ENCODE measurements at places on chromosomes 12 and 14.

GRCh38 chr12:53969588-53970259 is 3.2 kb upstream of the HOXC11 start:
- no peak for DNase-seq

DNA sequence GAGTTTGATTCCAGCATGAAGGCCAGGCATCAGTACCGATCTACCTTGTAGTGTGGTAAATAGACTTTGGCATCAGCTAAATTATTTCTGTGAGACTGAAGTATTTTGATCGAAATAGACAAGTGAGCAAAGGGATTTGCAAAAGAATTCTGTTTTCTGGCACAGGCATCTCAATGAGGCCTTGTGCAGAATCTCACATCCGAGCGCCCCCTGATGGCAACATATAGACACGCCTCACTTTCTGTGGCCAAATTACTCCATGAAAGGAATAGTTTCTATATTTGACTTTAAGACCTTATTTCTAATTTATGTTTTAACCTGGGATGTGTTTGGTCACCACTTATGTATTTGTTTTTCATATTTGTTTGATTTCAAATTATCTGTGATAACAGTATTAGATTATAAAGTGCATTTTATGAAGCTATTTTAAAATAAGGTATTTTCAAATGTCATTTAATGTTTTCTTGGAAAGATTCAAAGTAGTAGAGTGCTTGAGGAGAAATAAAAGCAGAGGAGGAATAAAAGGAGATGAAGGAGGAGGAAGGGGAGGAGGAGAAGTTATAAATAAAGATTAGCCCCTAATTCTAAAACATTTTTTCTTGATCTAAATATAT is 731.9 kb downstream of the NRXN3 start:
- no peak for DNase-seq

- no peak for DNase-seq
Observed at GRCh38 chr12:67813456-67813904, 164.9 kb downstream of the DYRK2 start.

DNA sequence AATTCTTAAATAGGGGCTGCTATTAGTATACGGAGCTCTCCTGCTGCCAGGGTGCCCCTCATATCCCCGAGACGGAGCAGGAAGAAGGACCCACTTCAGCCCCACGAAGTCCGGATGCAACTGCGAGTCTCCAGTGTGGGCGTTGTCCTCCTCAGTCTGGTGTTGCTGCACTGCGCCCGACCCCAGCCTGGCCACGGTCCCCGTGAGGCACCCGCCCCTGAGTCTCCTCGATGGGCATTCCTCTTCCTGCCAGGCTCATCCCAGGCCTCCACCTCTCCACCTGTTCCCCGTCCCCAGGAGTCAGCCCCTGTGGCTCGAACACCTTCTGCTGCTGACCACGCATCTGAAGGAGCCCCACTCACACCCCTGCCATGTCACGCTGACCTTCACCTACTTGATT is 68.1 kb upstream of the SFSWAP start:
- DNase-seq = no peak

DNA sequence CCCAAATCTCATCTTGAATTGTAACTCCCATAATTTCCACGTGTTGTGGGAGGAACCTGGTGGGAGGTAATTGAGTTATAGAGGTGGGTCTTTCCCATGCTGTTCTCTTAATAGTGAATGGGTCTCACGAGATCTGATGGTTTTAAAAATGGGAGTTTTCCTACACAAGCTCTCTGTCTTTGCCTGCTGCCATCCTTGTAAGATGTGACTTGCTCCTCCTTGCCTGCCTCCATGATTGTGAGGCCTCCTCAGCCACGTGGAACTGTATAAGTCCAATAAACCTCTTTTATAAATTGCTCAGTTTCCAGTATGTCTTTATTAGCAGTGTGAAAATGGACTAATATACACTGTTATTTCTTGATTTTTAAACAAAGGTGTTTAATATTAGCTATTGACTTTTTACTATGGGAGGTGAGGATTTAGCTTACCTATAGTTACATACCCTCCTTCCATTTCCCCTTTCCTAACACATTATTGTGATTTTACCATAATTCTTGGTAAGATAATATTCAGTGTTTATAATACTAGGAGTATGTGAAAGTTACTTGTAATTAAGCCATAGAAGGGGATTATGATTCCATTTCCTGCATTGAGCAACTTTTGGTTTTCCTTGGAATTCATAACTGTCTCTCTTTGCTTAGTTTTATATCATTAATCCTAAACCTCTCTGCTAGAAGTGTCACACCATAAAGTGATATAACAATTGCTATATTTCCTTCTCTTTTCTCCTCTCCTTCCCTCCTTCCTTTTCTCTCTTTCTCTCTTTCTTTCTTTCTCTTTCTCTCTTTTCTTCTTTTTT is 151.0 kb upstream of the KRAS start:
- DNase-seq = no peak

- no peak for DNase-seq
Observed at GRCh38 chr12:5171701-5172100, 128.0 kb downstream of the KCNA5 start.

DNA sequence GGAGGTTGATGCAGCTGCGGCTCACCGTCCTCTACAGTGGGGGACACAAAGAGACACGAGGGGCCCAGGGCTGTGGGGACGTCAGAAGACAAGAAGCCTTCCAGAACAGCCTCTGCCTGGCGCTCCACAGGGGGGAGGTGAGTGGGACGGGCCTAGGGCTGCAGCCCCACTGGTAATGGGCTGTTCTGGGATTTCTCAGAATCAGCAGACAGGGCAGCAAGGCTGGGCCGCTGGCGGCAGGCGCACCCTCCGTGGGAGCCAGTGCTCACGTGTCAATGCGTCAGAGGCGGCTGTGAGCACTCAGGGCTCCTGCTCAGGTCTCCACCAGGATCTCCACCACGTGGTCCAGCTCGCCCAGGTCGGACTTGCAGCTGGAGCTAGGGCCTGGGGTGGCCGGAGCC is 10.0 kb downstream of the CDCA4 start:
- no peak for DNase-seq

DNA sequence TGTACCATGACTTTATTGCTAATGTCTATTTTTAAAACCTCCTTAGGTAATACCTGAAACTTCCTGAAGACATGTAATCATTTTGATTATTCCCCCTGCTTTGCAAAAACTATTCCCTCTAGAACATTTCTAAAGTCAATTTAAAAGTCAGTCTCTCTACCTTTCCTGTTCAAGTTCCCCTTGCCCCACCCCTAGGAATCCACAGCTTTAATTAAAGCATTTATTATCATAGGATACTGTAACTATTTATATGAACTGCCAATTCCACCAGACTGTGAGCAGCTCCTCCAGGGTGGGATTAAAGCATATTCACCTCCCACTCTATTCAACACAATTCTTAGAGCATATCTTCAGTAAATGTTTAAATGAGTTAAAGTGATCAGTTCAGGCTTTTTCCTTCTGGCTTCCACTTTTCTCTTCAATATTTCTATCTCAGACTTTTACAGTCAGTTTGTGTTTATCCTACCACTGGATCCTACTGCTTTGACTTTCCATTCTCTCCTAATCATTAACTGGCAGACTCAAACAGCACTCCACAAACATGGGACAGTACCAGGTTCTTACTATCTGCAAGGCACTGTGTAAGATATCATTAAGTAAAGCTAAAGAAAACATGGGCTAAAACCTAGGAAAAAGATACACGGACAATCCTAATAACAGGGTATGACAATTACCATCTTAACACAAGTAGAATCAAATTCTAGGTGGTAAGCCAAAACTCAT is 39.1 kb downstream of the PTPN21 start:
- no peak for DNase-seq

DNA sequence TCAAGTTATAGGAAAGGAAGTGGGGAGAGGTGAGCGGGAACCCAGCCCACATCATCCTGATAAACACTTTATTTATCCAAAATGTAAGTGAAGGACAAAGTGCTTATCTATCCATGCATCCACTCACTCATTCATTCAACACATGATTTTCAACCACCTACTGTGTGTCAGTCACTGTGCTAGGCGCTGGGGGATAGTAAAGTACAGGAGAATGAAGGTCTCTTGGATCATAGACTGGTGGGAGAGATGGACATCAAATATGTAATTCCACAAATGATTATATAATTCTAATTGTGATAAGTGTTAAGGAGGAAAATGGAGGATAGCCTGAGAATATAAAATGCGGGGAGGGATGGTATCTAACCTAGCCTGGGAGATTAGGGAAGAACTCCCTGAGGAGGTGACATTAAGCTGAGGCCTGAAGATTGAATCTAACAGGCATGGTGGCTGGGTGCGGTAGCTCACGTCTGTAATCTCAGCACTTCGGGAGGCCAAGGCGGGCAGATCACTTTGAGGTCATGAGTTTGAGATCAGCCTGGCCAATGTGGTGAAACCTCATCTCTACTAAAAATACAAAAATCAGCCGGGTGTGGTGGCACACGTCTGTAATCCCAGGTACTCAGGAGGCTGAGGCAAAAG is 41.3 kb upstream of the CHST11 start:
- no peak for DNase-seq

- no peak for DNase-seq
Observed at GRCh38 chr12:13085968-13086686, 17.3 kb downstream of the GSG1 start.

DNA sequence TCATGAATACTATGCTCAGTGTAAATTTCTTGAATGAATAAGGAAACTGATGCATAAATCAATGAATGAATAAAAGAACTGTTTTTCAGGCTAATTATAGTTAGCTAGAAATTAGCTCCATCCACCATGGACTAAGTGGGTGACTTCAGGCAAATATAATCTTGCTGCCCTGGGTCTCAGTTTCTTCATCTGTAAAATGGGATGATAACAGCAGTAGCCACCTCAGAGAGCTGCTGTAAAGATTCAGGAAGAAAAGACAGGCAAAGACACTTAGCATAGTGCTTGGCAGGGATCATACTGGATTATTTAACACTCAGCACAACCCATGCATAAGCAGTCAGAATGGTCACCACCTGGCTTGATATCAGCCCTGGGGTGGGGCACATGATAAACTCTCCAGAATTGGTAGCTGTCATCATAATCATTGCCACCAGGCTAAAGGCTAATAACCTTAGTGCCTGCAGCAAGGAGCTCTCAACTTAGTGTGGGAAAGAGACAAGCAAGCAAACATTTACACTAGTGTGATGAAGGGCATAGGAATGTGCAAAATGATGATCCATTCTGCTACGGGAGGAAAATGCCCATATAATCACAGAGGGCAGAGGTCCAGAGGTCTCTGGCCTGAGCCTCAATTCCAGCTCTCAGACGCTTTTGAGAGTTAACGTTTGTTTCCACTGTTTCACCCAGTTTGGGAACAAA is 234.7 kb upstream of the TBX3 start:
- no peak for DNase-seq

DNA sequence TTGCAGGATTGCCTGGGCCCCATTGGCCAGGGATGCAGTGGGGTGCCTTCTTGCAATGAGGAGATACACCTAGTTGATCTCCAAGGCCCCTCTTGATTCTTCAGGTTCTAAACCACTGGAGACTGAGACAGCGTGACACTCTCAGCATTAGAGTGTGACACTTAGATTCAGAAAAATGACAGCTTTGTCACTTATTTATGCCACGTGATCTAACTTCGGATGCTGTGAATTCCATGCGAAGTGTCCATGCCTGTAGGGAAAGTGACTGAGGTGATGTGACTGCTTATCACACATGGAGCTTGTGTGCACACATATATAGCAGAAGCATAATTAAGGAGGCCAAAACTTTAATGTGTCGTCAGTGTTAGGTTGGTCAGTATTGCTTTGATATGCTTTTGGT is 30.4 kb downstream of the FBXW8 start:
- DNase-seq = no peak

- DNase-seq = no peak
Observed at GRCh38 chr12:126607867-126608266, 1542.6 kb downstream of the AACS start.

DNA sequence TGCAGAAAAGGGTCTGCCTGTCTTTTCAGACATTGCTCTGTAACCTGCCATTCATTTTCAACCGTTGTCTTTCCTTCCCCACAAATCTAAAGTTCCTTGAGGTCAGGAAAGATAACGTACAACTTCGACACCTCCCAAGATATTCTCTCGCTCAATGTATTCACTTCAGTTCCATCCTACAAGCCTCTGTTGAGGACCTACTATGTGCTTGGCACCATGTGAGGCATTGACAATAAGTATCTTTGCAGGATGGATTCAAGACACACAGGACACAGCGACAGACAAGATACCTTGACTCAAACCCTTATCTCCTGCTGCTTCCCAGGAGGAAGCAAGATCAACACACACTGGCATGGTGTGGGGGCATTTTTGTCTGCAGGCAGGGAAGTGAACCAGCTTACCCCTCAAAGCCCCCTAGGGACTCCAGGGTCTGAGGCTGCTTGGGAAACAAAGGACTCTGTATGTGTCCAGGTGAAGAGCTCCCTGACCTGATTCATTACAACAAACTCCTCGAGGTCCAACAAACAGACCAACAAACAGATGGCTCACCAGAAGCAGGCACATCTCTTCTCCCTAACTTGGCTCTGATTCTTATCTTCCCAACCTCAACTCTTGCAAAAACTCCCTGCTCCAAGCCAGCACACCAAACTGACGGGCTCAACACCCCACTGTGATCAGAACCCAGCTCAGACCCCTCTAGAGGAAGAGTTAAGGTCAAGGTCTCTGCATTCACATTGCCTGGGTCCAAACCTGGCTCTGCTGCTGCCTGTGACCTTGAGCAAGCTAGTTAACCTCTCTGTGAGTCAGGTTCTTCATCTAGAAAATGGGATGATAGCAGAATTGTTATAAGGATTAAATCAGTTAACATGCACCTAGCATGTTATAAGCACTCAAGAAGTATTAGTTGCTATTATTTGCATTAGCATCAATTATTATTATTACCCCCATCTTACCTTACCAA is 6.3 kb downstream of the NUAK1 start:
- no peak for DNase-seq

GRCh38 chr14:104678901-104679705 is 10.3 kb upstream of the INF2 start:
- DNase-seq = no peak

- peak; percentile 24 for DNase-seq
Observed at GRCh38 chr12:109870648-109871047, 9.7 kb downstream of the GLTP start.

DNA sequence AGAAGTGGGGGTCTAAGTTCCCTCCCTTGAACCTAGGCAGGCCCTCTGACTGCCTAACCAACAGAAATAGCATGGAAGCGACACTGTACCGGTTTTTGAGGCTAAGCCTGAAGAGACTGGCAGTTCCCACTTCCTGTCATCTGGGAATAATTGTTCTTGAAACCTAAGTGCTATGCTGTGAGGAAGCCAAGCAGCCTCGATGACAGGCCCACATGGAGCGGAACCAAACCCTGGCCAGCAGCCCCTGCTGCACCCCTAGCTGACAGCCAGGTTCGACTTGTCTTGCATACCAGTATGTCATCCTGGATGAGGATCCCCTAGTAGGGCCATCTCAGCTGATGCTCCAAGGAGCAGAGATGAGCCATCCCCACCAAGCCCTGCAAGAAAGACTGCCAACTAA is 6.4 kb upstream of the GPR68 start:
- no peak for DNase-seq

GRCh38 chr14:102210421-102211042 is 70.8 kb downstream of the WDR20 start:
- DNase-seq = peak; percentile 4

GRCh38 chr12:56261503-56262232 is 3.5 kb upstream of the ANKRD52 start:
- no peak for DNase-seq

- no peak for DNase-seq
Observed at GRCh38 chr12:70240673-70241072, 2.6 kb upstream of the CNOT2 start.

Data from CD14-positive monocyte (primary cell).